Epithelial cell of prostate (primary cell): ENCODE measurements at places on chromosomes 7 and 10.

DNA sequence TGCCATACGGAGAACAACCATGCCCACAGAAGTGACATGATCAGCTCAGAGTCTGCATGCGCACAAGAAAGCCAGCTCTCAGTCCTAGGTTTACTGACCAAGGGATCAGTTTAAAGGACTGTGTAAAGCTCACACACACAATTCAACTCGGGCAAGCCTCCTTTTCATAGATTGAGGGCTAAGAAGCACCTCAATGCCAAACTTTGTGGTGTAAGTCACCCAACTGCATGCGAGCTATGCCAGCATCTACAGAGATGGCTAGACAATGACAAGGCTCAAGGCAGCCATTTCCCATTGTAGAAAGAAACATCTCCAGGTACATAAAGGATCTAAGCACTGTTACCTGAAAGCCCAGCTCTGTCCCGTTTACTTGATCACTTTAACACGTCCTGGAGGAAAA, 36.8 kb downstream of the GPAM start:
- no peak for DNase-seq

- no peak for DNase-seq
Observed at GRCh38 chr7:72087926-72088325, 324.2 kb downstream of the CALN1 start.

GRCh38 chr7:128437426-128438332, 18.0 kb upstream of the HILPDA start:
- DNase-seq, result no peak

DNA sequence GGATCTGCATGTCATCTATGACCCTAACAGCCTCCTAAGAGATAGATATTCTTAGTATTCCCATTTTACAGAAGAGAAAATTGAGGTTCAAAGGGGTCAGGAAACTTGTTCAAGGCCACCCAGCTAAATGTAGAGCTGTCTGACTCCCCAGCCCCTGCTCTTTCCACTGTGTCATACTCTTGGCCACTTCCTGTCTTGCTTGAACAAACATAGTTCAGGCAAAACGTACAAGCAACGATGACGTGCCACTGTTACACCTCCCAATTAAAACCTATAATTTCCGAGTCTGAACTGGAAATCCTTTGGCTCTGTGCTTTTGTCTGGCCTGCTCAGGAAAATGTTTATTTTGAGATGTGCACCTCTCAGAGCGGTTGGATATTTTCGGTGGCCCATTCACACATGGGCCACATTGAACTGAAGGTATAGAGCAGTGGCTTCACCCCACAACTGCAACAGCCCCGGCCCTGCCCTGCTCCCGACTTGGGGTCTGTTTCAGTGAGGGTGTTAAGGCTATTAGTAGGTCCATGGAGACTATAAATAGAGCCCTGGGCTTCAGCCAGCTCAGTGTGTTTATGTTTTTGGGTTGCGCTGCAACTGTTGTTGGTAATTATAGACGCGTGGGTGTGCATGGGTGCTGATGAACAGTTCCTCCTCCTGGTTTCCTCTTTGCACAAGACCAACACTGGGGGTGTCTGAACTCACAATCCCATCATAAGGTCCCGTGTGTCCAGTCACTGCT, 172.3 kb upstream of the ADO start:
- no peak for DNase-seq

- no peak for DNase-seq
Observed at GRCh38 chr7:19275000-19275399, 129.8 kb upstream of the FERD3L start.

- DNase-seq, result no peak
Observed at GRCh38 chr7:24619978-24620377, 46.7 kb downstream of the PALS2 start.
